ENCODE measurements at places on chromosomes 1 and 21.

DNA sequence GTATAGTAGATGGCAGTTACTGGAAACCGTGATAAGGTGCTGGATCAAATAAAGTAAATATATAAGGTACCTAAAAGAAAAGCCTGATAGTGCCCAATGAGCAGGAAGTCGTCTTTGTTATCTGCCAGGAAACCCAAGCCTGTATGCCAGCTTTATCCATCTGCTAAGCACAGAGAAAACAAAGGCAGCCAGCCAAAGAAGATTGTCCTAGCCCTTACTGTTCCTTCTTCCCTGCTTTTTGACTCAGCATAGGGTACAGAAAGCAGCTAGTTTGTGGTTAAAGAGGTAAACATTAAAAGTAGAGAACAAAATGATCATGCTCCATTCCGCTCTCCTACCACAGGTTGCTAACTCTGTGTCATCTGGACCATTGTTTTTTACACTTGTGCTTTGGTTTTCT, 10.1 kb downstream of the KRTAP22-2 start:
- no peak for DNase-seq
- H3K27me3 ChIP-seq = no peaks in the 10 kb centered on the region
- H3K4me3 ChIP-seq = no peak overlapping the region
- no peaks in the 10 kb centered on the region for H3K4me1 ChIP-seq

- no peak for DNase-seq
- no peaks in the 10 kb centered on the region for H3K27me3 ChIP-seq
- no peak overlapping the region for H3K27ac ChIP-seq
- no peaks in the 10 kb centered on the region for H3K4me1 ChIP-seq
These were observed 27.3 kb downstream of the SIPA1L2 start for GRCh38 chr1:232602622-232603021.

- peaks cover 21% of the 10 kb centered on the region for H3K4me1 ChIP-seq
- H3K27ac ChIP-seq = peak overlapping the region; percentile 56
- H3K27me3 ChIP-seq = no peaks in the 10 kb centered on the region
- peak; percentile 75 for DNase-seq
- H3K36me3 ChIP-seq = no peaks in the 10 kb centered on the region
These were observed 203.2 kb downstream of the RHOU start for GRCh38 chr1:228938537-228938901.

- H3K27me3 ChIP-seq = no peaks in the 10 kb centered on the region
- no peaks in the 10 kb centered on the region for H3K36me3 ChIP-seq
- H3K4me1 ChIP-seq = no peaks in the 10 kb centered on the region
- no peak overlapping the region for H3K27ac ChIP-seq
- no peak for DNase-seq
These were observed 518.6 kb upstream of the ZP4 start for GRCh38 chr1:238409191-238409850.

DNA sequence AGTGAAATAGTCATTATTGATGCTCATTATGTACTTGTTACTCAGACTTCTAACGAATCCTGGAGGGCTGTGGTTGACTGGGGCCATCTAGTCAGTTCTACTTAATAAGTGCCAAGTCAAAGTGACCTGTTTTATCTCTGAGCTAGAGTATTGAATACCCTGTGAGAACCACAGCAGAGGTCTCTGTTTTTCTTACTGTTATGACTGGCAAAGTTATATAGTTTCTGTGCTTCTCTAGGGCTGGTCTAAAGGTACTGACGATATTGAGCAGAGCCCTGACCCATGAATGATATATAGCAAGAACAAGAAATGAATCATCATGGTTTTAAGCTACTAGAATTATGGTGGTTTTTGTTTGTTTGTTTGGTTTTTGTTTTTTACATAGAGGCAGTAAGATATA, 555.8 kb downstream of the PLA2G4A start:
- no peaks in the 10 kb centered on the region for H3K4me1 ChIP-seq
- DNase-seq = no peak
- H3K4me3 ChIP-seq = no peak overlapping the region
- no peaks in the 10 kb centered on the region for H3K36me3 ChIP-seq
- H3K27me3 ChIP-seq = no peaks in the 10 kb centered on the region

GRCh38 chr21:17590430-17590829, 22.3 kb downstream of the BTG3 start:
- H3K27me3 ChIP-seq = no peaks in the 10 kb centered on the region
- DNase-seq = no peak
- no peak overlapping the region for H3K27ac ChIP-seq

GRCh38 chr1:45394342-45394741, 54.1 kb upstream of the MUTYH start:
- no peaks in the 10 kb centered on the region for H3K36me3 ChIP-seq
- H3K27me3 ChIP-seq = no peaks in the 10 kb centered on the region
- no peak for DNase-seq
- no peak overlapping the region for H3K4me3 ChIP-seq
- H3K4me1 ChIP-seq = no peaks in the 10 kb centered on the region
- H3K27ac ChIP-seq = no peak overlapping the region

- no peaks in the 10 kb centered on the region for H3K36me3 ChIP-seq
- no peak for DNase-seq
- H3K4me3 ChIP-seq = no peak overlapping the region
- H3K4me1 ChIP-seq = no peaks in the 10 kb centered on the region
- no peak overlapping the region for H3K27ac ChIP-seq
- no peaks in the 10 kb centered on the region for H3K27me3 ChIP-seq
These were observed 130.0 kb upstream of the TNR start for GRCh38 chr1:175873290-175873935.

GRCh38 chr1:211013346-211014240, 120.4 kb downstream of the KCNH1 start:
- no peak for DNase-seq
- no peak overlapping the region for H3K4me3 ChIP-seq

GRCh38 chr1:1730870-1731269, 6.7 kb upstream of the CDK11A start:
- no peak overlapping the region for H3K4me3 ChIP-seq
- no peaks in the 10 kb centered on the region for H3K27me3 ChIP-seq
- H3K36me3 ChIP-seq = peaks cover 12% of the 10 kb centered on the region
- H3K27ac ChIP-seq = no peak overlapping the region
- H3K4me1 ChIP-seq = no peaks in the 10 kb centered on the region

- no peak overlapping the region for H3K27ac ChIP-seq
- H3K36me3 ChIP-seq = no peaks in the 10 kb centered on the region
- no peak overlapping the region for H3K4me3 ChIP-seq
- no peak for DNase-seq
These were observed 18.1 kb upstream of the PTPN14 start for GRCh38 chr1:214569357-214570004.

- H3K27ac ChIP-seq = no peak overlapping the region
- H3K4me3 ChIP-seq = no peak overlapping the region
- no peak for DNase-seq
- peaks cover 7% of the 10 kb centered on the region for H3K36me3 ChIP-seq
- no peaks in the 10 kb centered on the region for H3K27me3 ChIP-seq
These were observed 243.4 kb downstream of the SDCCAG8 start for GRCh38 chr1:243499248-243499647.

DNA sequence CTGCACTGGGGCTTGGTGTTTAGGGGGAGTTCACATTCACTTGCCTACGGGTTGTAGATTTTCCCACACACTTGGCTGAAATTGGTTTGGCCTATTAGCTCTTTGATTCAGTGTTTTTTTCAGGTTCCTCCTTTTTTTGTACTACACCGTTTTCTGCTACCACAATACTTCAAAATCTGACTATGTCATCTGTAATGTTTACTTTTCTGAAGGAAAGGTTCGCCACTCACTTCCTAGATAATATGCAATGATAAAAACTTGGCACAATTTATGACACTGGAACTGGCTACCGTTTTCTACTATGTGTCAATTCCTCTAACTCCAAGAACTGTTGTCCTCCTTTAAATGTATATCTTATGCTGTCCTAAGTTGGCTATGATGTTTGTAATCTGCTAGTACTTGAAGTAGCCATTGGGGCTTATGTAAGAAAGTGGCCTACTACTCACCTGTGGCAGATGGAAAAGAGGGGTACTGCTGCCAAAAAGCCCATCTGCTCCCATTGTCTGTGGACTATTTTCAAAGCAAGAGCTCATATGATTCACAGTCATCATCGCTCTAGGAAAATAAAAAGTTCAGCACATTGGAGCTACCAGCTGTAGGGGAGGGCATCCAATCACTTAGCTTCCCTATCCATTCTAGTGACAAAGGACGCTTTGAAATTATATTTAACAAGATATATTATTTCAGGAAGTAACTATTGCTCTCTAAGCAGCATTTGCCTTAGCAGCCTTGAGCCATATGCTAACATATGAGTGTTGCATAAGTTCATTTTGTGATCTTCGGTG, 42.4 kb upstream of the BACH1 start:
- H3K27ac ChIP-seq = no peak overlapping the region
- H3K27me3 ChIP-seq = no peaks in the 10 kb centered on the region
- no peak overlapping the region for H3K4me3 ChIP-seq
- H3K36me3 ChIP-seq = no peaks in the 10 kb centered on the region

DNA sequence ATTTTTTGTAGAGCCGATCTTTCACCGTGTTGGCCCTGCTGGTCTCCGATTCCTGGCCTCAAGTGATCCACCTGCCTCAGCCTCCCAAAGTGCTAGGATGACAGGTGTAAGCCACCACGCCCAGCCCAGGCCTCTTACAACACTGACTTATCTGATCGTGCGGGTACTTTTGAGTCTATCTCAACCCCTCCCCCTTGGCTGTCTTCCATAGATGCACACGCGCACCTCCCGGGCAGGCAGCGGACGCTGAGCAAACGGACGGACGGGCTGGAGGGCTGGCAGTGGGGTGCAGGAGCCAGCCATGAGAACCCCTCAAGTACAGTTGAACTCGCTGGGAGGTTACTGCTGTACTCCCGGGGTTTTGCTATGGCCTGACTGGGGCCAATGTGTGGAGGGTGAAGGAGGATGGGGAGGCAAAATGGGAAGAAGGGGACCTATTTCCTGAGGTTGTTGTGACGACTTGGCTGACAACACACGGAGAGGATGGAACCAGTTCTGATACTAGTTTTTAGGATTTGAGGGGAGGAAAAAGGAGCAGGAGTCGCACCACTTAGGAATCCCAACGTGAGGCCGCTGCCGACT, 959 bp downstream of the CD58 start:
- peak overlapping the region; percentile 93 for H3K27ac ChIP-seq
- DNase-seq = no peak
- peaks cover 12% of the 10 kb centered on the region for H3K4me1 ChIP-seq
- H3K4me3 ChIP-seq = peak overlapping the region; percentile 73
- no peaks in the 10 kb centered on the region for H3K27me3 ChIP-seq

DNA sequence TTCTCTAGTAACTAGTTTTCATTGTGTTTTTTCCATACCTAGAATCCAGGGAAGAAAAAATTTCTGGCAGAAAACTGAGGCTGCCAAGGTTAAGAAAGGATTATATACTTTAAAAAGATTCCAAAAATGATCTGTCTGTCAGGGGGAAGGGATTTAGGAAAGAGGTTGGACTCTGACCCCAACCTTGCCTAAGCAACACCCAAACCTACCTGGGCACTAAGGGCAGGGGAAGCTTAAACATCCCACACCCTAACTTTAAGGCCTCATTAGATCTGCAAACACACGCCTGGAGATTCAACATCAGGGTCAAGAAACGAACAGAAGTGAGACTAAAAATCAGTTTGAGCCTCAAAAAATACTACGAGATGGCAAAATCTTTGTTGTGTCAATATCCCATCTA, 19.4 kb downstream of the KDM5B start:
- H3K27me3 ChIP-seq = no peaks in the 10 kb centered on the region
- no peaks in the 10 kb centered on the region for H3K36me3 ChIP-seq
- H3K27ac ChIP-seq = no peak overlapping the region
- DNase-seq = no peak
- no peaks in the 10 kb centered on the region for H3K4me1 ChIP-seq

DNA sequence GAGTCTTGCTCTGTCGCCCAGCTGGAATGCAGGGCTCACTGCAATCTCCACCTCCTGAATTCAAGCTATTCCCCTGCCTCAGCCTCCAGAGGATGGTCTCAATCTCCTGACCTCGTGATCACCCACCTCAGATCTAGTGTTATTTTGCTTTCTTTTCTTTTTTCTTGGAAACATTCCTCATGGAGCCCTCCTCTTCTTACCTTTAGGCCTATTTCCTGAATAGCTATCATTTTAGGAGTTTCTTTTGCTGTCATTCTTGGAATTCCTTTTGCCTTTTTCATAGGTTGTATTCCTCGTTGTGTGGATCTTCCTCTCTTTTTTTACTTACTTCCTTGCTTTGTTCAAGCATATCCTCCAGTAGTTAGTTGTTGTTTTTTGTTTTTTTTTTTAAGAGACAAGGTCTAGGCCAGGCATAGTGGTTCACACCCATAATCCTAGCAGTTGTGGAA, 173.8 kb downstream of the RASAL2 start:
- no peak overlapping the region for H3K27ac ChIP-seq
- H3K4me3 ChIP-seq = no peak overlapping the region
- no peaks in the 10 kb centered on the region for H3K27me3 ChIP-seq
- DNase-seq = peak; percentile 31

- H3K27me3 ChIP-seq = no peaks in the 10 kb centered on the region
- no peak overlapping the region for H3K27ac ChIP-seq
- no peaks in the 10 kb centered on the region for H3K4me1 ChIP-seq
- no peak for DNase-seq
These were observed 53.5 kb downstream of the CHD5 start for GRCh38 chr1:6126521-6127067.

GRCh38 chr1:156895927-156896326, 2.4 kb downstream of the PEAR1 start:
- H3K36me3 ChIP-seq = no peaks in the 10 kb centered on the region
- no peaks in the 10 kb centered on the region for H3K27me3 ChIP-seq
- peaks cover 4% of the 10 kb centered on the region for H3K4me1 ChIP-seq

DNA sequence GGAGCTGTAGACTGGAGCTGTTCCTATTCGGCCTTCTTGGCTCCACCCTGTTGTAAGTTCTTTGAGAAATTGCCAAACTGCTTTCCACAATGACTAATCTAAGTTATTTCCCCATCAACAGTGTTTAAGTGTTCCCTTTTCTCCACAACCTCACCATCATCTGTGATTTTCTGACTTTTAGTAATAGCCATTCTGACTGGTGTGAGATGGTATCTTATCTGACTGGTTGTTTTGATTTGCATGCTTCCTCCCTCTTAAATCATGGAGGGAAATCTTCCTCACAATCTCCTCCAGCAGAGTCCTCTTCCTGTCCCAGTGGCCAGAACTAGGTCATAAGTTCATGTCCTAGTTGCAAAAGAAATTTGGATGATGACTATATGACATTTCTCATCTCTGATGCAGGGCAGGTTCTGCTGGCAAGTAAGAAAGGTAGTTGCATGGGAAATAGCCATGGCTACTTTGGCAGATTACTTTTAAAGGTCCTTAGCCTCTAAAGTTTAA, 294.0 kb downstream of the LRRC40 start:
- H3K36me3 ChIP-seq = no peaks in the 10 kb centered on the region
- no peak overlapping the region for H3K4me3 ChIP-seq
- H3K4me1 ChIP-seq = peaks cover 3% of the 10 kb centered on the region
- no peaks in the 10 kb centered on the region for H3K27me3 ChIP-seq
- DNase-seq = no peak
- no peak overlapping the region for H3K27ac ChIP-seq

DNA sequence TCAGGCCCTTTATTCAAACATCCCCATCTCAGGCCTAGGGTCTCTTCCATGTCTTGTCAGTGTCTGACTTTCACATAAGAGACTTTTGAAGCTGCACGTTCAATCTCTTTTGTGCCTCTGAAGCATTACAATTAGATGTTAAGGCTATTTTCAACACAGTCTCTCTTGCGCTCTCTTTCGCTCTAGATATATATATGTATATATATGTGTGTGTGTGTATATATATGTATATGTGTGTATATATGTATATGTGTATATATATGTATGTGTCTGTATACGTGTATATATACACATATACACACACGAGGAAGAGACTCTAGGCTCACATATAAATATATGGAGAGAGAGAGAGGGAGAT, 162.5 kb upstream of the RNPC3 start:
- no peak overlapping the region for H3K27ac ChIP-seq
- no peaks in the 10 kb centered on the region for H3K4me1 ChIP-seq
- DNase-seq = no peak
